Calu3 (cell line): ENCODE measurements at places on chromosomes 1 and 21.

GRCh38 chr1:213111502-213111901, 60.5 kb downstream of the RPS6KC1 start:
- no peak for DNase-seq

GRCh38 chr1:48251821-48252220, 29.3 kb downstream of the SLC5A9 start:
- no peak for DNase-seq

DNA sequence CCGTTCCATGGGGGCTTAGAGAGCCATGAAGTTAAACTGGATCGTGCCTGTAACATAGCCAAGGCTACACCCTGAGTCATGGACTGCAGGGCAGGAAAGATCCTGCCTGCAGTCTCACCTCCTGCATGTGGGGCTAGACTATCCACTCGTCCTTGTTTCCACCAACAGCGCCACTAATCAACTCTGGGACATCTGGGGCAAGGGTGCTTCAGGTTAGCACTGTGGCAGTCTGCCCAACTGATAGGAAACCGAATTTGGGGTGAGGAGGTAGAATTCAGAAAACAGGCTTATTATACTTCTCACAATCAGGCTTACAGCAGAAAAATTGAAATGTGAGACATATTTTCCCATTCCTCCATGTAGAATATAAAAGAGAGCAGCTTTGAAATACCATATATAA, 85.2 kb upstream of the ADAM30 start:
- DNase-seq = no peak

DNA sequence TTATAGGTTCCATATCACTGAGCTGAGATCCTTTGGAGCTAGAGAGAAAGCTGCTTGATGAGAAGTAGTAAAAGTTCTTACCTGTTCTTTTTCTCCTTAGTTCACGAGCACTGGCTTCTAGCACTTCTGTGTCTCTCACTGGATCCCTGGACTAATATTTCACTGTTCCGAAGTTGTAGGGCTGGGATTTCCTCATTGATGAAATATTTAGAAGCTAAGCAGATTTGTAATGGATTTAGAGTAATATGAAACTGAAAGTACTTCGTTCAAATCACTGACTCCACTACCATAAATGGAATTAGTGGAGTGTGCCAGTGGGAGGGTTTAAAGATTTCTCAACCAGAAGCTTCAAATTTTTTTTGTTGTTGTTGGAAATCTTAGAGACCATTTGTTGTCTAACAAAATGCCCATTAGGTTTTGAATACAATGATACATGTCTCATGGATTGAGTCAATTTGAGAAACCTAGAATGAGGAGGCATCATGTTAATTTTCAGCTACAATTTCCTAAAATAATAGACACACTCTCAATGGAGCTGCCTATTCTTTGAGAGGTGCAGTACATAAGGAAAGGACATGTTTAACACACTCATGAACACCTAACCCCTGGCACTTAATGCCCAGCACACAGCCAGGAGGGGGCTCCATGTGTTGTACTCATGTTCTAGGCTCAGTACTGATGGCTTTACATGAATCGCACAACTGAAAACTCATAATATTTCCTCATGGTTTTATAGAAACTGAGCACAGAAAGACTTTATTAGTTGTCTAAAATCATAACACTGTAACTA, at the start of gene GBP1:
GBP1 (minus strand) TSS at position 130 of the 790 bp plus-strand sequence. CDS start 1,974 bp downstream, outside the sequence.
- no peak for DNase-seq

DNA sequence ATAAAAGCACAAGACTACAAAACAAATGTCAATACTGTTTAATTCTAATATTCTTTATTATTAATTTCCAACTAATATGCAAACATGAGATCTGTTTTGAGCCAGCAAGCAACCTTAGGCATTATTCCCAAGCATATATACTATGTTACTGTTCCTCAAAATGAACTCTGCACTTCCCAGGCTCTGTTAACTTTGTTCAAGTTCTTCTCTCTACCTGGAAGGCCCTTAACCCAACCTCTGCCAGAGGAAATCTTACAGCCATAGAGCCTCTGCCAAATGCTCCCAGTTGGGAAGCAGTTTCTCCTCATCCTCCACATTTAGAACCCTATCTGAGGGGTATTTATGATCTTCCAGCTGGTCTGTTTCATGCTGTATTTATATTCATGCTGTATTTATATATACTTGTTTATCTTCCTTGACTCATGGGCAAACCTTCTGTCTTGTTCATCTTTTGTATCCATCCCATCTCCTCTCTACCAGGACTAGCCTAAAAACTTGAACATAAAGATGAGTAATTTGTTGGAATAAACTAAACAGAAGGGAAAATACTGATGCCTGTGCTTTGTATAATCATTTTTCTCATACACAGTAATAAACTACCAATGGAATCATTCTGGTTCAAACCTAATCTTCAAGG, 5.3 kb downstream of the IVNS1ABP start:
- DNase-seq = no peak

- DNase-seq = no peak
Measured at GRCh38 chr1:187877220-187877619, 1048.5 kb downstream of the PLA2G4A start.

DNA sequence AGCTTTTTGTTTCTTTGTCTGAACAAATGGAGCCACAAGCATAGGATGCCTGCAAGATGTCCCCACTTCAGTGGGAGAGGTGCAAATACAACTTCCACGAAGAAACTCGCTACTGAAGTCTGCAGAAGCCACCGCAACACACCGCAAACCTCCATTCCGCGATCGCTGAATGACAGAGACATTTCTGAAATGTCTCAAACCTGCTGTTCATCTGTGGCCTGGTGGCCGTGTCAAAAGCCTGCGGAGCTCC, 1.0 kb downstream of the TP53BP2 start:
- no peak for DNase-seq

DNA sequence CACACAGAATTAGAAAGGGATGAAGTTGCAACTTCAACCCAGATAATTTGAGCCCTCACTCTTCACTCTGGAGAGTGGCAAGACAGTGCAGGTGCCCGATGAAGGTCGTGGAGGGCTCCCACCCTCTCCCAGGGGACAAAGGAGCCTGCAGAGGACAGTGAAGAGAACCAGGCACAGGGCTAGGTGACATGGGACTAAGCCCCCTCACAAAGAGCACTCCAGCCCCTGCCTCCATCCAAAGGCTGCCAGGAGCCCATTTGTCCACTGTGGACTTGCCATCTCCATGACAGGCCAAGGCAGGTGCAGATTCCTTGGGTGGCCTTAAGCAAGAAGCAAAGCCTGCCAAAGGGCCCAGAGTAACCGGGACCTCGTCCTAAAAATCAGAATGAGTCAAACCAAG, 15.1 kb downstream of the ERRFI1 start:
- DNase-seq = no peak

- DNase-seq = no peak
Measured at GRCh38 chr1:180672505-180672904, 40.7 kb downstream of the XPR1 start.

DNA sequence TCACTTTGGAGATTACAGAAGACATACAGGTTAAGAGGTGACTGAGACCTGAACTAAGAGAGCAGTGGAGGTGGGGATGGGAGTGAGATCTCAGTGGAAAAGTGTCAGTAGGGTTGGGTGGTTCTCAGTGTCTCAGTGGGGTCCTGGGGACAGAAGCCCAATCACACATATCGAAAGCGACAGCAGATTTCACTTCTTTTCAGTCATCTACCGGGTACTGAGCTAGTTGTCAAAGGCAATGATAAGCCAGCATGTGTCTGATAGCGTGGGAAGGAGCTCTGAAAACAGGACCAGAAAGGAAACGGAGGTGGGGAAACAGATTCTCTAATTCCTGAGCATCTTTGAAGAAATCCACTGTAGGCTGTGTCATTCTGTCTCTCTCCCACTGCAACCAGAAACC, 59.5 kb downstream of the RHOU start:
- DNase-seq = no peak
